ENCODE measurements at places on chromosomes 11 and 22.

GRCh38 chr22:43263645-43264514 lies 76.9 kb upstream of the TTLL12 start:
- DNase-seq = no peak

GRCh38 chr22:37338539-37339246 lies 56.4 kb downstream of the CYTH4 start:
- no peak for DNase-seq

DNA sequence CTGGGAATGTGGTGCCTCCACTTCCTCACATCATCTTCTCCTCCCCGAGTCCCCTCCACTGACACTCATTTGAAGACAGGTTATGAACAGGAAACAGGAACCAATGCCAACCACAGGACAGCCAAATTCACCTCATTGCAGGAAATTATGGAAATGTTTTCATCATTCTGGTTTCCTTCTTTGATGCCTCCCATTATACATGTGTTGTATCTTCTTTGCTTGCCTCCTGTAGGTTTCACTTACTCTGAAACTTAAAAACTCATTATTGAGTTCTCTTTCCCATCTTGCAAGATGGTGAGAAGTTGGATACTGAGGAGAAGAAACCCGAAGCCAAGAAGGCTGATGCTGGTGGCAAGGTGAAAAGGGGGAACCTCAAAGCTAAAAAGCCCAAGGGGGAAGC lies 108.5 kb downstream of the PHF21B start:
- no peak for DNase-seq

- no peak for DNase-seq
These were observed 1.3 kb downstream of the MRGPRE start for GRCh38 chr11:3230636-3231549.

- DNase-seq = no peak
These were observed 9.0 kb downstream of the DGAT2 start for GRCh38 chr11:75777461-75778110.

DNA sequence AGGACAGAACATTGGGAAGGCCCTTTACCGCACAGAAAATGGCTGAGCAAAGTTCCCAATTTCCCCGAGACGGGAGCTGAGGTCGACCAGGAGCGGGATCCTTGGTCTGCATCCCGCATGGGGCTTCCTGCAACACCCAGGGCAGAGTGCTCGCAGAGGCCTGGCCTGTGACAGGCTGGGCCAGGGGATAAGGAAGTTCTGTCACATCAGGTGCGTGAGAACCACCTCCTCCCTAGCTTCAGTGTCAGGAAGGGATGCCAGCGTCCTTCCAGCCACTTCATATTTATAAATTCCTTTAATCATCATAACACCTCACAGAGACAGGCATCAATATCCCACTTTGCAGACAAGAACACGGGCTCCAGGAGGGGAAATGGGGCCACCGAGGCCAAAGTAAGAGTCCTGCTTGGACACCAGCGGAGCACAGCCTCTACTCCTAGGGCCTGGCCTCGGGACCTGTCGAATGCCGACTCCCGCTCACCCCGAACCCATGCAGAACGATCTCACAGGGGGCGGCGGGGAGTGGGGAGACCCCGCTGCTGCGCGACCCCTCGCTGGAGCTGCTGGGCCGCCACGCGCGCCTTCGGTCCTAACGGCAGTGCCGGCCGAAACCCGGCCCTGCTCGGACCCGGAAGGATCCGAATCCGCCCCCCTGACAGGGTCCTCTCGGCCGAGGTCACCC lies 532 bp downstream of the BET1L start:
- no peak for DNase-seq

DNA sequence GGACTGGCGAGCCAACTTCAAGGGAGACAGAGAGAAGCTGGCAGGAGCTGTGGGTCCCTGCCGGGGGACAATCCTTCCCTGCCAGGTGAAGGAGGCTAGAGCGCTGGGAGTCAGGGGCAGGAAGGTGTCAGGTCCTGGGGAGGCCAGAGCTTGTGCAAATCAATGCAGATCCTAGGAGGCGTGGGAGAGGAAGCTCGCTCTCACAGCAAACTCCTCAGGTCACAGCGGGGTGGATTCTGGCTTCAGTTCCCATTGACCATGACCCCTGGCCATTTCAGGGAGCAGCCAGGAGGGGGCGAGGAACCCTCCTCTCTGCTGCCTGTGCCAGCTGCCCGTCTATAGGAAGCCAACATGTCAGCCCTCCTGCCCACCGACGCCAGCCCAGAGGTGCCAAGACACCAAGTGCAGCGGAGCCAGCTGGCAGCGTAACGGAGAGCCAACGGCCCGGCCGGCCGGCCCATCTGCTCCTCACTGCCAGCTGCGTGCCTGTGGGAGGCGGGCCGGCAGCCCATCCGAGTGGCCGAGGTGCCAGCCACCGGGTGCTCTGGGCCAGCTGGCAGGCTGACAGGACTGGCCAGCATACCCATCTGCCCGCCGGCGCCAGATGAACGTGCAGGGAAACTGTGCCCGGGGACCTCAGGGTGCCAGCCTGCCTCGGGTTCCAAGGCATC lies 374.8 kb downstream of the MIAT start:
- no peak for DNase-seq

GRCh38 chr11:86197448-86197847 lies 47.1 kb upstream of the EED start:
- DNase-seq = no peak

GRCh38 chr11:134228625-134229024 lies 4.2 kb downstream of the VPS26B start:
- DNase-seq = no peak

GRCh38 chr11:108851781-108852180 lies 186.9 kb downstream of the DDX10 start:
- no peak for DNase-seq

GRCh38 chr11:76240666-76241065 lies 34.4 kb upstream of the WNT11 start:
- DNase-seq = no peak

GRCh38 chr22:44865193-44866057 lies 113.0 kb downstream of the ARHGAP8 start:
- no peak for DNase-seq

DNA sequence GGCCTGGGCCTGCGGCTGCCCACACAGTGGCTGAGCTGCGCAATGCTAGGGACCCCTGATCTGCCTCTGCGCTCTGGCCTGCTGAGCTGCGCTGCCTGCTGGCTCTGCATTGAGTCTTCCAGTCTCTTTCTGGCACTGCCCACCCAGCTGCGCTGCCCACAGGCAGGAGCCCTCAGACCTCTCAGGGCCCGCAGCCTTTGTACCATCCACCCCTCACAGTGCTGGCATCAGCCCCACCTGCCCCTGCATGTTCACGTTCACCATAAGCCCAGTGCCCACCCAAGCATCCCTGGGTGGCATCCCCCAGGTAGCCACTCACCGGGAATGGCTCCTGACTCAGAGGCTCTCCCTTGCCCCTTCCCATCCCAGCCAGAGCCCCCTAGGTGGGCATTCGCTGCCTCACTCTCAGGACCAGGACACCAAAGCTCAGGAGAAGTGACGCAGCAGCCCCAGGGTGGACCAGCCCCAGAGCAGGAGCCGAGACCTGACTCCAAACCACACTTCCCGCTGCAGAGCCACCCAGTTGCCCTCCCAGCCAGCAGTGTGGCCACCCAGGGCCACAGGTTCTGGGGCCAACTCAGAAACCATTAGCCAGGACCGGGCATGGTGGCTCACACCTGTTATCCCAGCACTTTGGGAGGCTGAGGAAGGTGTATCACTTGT lies 21.7 kb upstream of the COMT start:
- no peak for DNase-seq

GRCh38 chr11:19466314-19466713 lies 225.6 kb upstream of the E2F8 start:
- DNase-seq = no peak

DNA sequence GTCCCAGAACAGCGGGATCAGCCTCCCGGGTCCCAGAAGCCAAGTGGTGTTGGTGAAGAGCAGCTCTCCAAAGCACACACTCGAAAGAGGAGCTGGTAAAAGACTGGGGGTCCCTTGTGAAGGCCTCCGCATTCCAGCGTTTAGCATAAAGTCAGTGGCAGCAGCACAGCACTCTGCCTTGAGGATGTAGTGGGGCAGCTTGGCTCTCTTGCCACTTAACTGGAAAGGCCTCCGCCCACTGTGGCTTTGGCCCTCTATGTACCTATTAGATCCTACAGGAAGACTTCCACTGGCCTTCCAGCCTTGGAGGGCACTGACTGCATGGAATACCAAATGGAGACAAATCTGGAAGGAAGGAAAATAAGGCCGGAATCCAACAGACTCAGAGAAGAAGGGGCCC lies 1455.3 kb downstream of the BRD1 start:
- DNase-seq = no peak

DNA sequence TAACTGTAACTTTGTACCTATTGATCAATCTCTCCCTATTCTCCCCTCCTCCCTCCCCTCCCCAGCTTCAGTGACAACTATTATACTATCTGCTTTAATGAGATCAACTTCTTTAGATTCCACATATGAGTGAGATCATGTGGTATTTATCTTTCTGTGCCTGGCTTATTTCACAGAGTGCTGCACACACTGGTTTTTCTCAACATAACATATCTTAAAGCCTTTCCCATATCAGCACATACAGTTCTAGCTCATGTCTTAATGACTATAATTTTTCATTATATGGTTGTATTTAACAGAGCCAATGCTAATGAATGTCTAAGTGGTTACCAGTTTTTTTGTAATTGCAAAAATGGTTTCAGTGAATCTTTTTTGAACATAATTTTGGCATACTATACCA lies 340.3 kb upstream of the DDI1 start:
- DNase-seq = no peak

- DNase-seq = no peak
These were observed 22.2 kb downstream of the BLID start for GRCh38 chr11:122093731-122094275.

DNA sequence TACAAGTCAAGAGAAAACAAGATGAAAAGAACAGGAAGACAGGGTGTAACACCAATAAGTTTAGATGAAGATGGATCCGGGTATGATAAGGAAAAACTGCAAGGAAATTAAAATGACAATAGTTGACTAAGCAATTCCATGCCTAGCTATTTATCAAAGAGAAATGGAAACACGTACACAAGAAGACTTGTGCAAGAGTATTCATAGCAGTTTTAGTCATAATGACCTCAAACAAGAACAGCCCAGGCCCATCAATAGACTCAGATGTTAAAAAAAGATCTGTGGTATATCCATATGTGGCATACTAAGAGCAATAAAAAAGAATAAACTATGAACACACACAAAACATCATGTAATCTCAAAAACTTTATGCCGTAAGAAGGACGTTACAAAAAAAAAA lies 33.2 kb downstream of the SLC5A12 start:
- DNase-seq = no peak

DNA sequence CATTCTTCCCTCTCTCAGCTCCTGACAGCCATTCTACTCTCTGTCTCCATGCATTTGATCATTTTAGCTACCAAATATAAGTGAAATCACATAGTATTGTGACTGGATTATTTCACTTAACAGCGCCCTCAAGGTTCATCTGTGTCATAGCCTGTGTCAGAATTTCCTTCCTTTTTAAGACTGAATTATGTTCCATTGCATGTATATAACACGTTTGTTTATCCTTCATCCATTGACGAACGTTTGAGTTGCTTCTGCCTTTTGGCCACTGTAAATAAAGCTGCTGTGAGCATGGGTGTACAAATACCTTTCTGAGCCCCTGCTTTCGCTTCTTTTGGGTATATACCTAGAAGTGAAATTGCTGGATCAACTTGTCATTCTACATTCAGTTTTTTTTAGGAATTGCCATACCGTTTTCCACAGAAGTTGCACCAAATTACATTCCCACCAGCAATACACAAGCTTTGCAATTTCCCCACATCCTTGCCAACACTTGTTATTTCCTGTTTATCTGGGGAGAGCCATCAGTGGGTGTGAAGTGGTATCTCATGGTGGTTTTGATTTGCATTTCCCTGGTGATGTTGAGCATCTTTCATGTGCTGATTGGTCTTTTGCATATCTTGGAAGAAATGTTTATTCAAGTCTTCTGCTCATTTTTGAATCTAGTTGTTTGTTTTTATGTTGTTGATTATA lies 17.5 kb downstream of the GLB1L2 start:
- no peak for DNase-seq

GRCh38 chr11:128632141-128632791 lies 44.9 kb upstream of the ETS1 start:
- DNase-seq = no peak

All from omental fat pad (tissue), 4 donors.